ENCODE measurements at places on chromosomes 12 and 14. TPM values are rescaled to one million over a fixed set of nuclear protein-coding genes. Genes with fewer than 3 reads are reported as not detected.

Gene RAD9B
- total RNA-seq, result 1.3 TPM

Gene SLC6A15
- 0.24 TPM for total RNA-seq

Gene MYO1H
- total RNA-seq, result not detected

Gene BHLHE41
- 15.9 TPM for total RNA-seq

Gene ZFYVE26
- total RNA-seq, result 18.7 TPM

Gene ALG10
- 5.2 TPM for total RNA-seq

Gene RNU4-1
- 4,532 TPM for total RNA-seq

Gene IRAK3
- 32.9 TPM for total RNA-seq

Measured in posterior vena cava (tissue), 2 donors.